A172 (cell line): ENCODE measurements at places on chromosomes 12 and 14.
A peak's percentile ranks its signal among the peaks of the same experiment; 100 is the strongest.

DNA sequence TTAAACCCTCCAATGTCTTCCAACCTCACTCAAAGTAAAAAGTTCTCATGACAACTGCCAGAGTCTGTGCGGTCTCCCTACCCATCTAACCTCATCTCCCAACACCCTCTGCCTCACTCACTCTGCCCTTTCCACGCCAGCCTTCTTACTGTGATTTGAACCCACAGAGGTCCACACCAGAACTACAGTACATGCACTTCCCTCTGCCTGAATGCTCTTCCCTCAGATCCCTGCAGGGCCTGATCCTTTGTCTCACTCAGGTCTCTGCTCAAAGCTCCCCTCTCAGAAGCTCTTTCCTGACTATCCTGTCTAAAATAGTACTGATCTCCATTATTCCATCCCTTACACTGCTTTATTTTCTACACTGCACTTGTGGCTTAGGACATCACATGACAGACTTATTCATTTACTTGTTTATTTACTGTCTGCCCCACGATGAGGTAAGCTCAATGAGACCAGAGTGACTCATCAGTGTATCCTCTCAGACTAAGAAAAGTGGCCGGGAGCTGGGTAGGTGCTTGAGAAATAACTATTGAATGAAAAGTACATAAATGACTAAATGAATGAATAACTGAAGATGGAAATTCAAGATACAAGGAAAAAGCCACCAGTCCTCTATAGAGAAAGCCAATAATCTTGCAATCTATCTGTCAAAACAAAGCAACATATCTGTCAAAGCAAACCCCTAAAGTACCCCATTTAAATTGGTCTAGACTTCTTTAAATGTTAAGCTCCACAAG, 17.1 kb downstream of the POMT2 start:
- peak; percentile 86 for DNase-seq

DNA sequence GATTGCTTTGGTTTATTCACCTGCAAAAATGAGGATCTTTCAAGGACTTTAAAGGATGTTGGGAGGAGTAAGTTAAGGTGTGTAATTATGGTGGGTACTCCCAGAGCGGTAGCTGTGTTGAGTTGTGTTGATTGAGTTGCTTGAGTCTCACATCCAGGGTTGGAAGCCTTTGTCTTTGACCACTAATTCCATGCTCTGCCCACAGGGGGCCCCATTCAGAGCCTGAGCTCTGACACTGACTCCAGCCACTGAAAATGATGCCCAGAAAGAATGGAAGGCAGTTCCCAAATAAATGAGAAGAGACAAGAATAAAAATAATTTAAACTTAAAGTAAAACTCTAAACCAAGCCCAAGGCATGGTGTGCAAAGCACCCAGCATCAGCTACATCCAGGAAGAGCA, 237.4 kb upstream of the PWP1 start:
- no peak for DNase-seq

GRCh38 chr12:95336387-95337067, 118.9 kb downstream of the VEZT start:
- DNase-seq = peak; percentile 66

DNA sequence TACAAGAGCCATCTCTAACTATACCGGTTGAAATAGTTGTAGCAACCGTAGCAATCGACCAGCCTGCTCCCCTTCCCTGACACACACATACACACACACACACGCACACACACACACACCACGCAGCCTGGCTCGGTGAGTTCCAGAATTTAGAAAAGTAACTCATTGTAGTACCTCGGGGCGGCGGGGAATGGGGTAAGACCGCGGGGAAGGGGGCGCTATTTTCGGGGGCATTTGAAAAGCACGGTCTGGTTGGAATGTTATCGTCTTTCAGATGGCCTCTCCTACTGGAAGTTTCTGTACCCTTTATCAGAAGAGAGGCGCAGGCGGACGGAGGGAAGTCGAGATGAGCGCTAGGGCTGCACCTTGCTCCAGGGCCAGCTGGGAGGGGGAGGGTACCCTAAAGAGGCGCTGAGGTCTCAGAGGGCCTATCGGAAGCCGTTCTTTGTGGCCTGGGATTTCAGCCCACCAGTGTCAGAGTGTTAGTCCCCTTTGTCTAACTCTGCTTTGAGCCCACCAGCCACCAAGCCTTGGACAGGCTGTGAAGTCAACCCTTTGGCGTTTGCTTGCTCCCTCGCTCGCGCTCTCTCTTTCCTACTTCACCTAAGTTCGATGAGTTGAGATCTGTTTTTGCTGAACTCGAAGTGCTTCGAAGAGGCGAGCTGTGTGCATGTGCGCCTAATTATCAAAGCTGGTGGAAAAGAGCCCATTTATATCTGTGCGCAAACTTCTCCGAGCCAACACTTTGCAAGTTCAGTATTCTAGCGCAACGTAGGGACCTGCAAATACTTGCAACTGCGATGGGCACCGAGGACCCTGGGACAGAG, 837 bp downstream of the COL2A1 start:
- no peak for DNase-seq

GRCh38 chr12:44626883-44627282, 249.2 kb downstream of the NELL2 start:
- DNase-seq = no peak

DNA sequence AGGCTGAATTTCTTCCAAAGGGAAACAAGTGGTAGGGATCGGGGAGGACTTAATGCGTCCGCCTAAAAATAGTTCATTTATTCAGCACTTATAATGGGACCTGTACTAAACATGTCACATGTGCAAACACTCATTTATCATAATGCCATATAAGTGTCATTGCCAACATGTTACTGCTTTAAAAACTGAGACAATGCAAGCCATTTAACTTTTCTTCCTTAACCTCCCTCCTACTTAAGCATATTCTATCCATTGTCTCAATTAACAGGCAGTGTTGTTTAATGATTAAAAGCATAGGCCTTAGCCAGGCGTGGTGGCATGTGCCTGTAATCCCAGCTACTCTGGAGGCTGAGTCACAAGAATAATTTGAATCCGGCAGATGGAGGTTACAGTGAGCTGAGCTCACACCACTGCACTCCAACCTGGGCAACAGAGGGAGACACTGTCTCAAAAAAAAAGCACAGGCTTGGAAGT, 13.5 kb upstream of the SCFD1 start:
- DNase-seq = peak; percentile 6

GRCh38 chr14:37369425-37369824, 171.7 kb downstream of the MIPOL1 start:
- no peak for DNase-seq

DNA sequence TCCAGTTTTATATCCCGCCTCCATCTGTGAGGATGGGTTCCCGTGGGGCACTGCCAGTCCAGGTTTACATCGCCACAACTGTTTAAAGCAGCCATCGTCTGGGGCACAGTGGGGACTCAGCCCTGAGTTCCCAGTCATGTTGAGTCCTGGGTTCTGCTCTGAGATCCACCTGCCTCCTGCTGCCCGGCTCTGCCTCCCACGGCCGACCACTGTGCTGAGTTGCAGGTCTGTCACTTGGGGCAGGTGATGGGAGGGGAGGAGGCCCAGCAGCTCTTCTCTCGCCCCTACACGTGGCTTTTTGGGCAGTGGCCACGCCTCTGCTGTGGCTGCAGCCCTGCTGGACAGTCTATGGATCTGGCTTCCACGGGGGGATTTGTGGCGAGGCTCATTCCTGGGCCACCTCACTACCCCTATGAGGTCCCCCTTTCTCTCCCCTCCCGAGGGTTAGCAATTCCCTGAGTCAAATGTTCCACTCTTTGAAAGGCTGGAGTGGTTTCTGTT, 143.0 kb downstream of the ADGRD1 start:
- no peak for DNase-seq

DNA sequence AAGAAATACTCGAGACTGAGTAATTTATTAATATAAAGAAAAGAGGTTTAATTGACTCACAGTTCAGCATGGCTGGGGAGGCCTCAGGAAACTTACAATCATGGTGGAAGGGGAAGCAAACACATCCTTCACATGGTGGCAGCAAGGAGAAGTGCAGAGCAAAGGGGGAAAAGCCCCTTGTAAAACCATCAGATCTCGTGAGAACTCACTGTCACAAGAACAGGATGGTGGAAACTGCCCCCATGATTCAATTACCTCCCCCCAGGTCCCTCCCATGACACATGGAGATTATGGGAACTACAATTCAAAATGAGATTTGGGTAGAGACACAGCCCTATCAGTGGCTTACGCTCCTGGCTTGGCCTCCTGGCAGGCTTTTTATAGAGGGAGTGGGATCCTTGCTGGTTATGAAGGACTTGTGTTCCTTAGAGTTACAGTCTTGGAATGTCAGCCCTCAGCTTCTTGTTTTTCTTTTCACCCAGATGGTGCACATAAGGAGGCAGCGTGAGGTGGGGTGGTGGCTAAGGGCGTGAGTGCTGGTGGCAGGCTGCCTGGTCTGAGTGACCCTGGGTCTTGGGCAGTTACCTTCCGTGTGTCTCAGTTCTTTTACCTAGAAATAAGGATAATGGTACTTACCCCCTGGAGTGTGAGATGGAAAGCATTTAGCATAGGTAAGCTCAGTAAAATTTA, 25.7 kb downstream of the TRAF3 start:
- DNase-seq = no peak

DNA sequence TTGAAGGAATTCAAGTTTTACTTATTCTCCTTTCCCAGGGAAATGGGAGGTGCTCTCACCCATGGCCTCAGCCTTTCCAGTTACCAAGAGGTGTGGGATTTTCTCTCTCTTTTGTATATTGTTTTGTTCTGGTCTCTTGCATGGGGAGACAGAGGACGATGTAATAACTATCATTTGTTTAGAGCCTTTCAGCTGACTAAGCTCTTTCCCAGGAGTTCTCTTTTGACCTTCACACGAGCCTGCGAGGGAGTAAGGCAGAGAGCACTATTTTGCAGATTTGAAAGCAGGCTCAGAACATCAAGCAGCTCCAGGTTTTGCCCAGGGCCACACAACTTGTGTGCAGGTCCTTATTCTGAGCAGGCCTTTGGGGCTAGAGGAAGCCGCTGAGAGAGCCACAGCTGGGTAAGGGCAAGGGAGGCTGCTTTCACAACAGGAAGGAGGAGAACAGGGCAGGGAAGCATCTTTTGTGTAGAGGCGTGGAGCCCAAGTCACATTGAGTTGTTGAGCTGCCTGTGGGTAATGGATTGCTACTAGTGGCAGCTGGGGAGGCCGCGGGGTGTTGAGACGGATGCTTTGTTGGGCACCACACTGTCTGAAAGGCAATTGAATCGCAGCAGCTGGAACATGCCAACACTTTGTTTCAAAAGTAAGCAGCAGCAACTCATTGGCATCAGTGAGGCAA, 116.2 kb downstream of the PRMT8 start:
- DNase-seq = no peak

GRCh38 chr12:102478405-102479098, 1.8 kb downstream of the IGF1 start:
- DNase-seq = no peak

DNA sequence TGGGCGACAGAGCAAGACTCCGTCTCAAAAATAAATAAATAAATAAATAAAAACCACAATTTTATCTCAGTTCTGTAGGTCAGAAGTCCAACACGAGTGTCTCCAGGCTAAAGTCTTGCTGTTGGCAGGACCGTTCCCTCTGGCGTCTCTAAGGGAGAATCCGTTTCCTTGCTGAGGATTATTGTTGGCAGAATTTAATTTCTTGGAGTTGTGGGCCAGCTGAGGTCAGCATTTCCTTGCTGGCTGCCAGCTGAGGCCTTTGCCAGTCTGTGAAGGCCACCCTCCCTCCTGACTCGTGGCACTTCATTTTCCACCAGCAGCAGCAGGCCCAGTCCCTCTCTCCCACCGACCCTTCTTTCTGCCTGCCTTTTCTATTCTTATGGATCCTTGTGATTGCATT, 17.2 kb downstream of the PSMC1 start:
- DNase-seq = no peak

DNA sequence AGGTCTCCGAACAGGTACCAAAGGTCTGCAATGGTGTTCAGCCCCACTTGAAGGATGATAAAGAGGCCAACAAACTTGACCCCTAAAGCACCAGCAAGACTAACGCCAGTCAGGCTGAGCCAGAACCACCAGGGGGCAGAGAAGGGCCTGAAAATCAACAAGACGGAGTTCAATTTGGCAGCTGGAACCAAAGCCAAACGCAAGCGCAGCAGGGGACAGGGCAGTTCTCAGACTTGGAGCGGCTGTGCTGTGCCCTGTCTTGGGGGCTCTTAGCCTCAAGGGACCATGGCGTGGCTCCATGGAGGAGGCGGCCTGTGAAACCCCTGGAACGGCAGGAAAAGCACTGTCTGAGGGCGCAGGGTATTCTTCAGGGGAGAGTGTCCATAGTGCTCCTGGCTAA, 19.6 kb downstream of the POMT2 start:
- peak; percentile 29 for DNase-seq

DNA sequence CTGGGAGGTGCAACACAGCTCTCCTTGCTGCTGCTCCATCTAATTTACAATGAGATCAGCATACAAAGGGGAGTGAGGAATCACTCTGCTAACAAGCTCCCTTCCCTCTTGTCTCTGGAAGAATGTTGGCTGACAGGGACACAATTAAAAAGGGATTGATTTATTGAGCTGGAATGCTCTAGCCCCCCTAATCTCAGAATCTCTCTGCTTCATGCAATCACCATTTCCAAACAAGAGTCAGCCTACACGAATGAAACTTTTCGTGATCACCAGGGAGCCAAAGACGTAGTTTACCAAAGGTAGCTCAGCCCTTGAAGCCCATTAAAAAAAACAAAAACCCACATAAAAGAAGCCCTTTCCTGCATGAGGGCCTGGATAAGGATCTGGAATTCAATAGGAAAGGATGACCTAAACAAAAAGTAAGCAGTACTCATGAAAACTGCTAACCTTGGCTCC, 223.8 kb downstream of the C12orf75 start:
- DNase-seq = peak; percentile 26

- DNase-seq = no peak
Measured at GRCh38 chr14:75907756-75908359, 73.9 kb downstream of the TGFB3 start.

DNA sequence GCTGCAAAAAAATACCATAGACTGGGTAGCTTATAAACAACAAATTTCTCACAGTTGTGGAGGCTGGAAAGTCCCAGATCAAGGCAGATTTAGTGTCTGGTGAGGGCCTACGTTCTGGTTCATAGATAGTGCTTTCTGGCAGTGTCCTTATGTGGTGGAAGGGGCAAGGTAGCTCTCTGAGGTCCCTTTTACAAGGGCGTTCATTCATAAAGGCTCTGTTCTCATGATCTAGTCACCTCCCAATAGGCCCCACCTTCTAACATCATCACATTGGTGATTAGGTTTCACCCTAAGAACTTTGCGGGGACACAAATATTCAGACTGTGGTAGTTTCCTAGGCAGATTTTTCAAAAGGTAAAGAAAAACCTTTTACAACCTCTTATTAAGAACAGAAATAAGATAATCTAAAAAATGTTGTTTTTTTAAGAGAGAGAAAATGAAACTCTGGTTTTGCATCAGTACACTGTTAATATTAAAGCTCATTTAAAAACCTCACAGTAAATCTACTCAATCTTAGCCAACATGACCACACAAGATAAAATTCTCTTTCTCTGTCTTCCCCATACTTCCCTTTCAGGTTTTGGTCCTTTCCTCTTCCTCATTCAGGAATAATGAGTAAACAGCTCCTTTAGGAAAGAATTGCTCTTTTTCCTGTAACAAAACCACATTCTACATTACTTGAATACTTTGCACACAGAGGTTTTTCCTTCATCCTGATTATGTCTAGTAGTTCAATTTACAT, 117.5 kb downstream of the UNC79 start:
- DNase-seq = no peak
